ENCODE measurements at places on chromosomes 7 and 10.

DNA sequence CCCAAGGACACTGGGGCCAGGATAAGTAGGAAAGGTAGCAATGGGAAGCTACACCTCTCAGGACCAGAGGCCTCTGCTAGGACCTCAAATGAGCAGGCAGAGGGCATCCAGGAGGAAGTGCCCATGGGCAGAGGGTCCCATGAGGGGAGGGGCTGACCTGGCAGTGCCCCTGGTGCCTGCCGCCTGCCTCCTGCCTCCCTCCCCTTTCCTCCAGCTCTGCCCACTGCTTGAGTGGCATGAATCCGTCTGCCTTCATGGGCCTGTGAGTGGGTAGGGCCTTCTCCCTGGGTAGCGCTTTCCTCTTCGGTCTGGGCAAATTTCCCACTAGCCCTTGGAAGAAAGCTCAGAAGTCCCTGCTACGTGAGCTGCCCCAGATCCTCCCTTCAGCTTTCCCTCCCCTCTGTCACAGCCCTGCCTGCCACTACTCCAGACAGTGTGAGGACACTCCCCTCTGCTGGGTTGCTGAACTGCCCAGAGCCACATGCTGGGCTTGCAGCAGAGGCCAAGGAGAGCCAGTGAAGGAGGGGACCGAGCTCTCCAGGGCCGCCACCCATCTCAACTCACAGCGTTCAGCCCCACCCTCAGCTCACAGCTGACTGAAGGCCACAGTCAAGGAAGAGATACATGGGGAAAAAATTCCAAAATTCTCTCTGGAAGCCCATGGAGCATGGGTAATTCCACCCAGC lies 141.4 kb downstream of the ARHGAP22 start:
- DNase-seq, result no peak

DNA sequence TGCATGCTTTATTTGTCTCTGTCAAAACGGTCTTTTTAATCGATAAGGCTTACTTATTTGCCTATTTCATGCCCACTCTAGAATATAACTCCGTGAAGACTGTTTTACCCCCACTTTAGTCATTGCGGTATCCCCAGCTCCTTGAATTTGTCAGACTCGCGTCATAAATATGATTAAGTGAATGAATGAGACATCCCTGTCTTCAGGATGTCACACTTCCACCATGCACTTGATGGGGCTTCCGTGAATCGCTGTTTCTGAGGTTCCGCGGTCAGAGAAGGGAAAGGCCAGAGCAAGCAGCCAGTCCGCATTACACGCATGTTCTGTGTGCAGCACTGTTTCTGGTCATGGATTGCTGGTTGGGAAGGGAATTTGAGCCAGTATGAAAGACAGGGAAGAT lies 138.8 kb downstream of the CELF2 start:
- no peak for DNase-seq

- no peak for DNase-seq
These were observed 89.4 kb downstream of the CTNNA3 start for GRCh38 chr10:67606572-67606971.

GRCh38 chr7:104929921-104930320 lies 84.1 kb upstream of the KMT2E start:
- no peak for DNase-seq
